HT1080 (cell line): ENCODE measurements at places on chromosomes 11 and 22. TPM values are rescaled to one million over a fixed set of nuclear protein-coding genes. Genes with fewer than 3 reads are reported as not detected.

DNA sequence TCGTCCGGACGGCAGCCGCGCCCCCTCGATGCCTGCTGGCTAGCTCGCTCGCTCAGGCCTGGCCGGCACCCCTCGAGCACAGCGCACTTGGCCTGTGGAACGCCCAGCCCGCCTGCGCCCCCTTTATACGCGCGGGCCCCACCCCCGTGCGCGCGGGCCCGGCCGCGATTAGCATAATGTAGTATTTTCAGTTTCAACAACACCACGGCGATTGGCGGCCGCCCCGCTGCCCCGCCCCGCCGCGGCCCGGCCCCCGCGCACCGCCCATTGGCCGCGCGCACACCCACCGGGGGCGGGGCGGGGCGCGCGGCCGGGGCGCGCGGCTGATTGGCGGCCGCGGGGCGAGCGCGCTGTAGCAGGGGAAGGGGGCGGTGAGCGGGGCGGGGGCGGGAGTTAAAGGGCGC is at the start of gene CDKN1C:
Gene CDKN1C, minus strand, starts transcription at position 98 of the 404 bp plus-strand sequence. CDS start 319 bp downstream, outside the sequence.
- peak; percentile 44 for DNase-seq

The ELF5 gene
- not detected in 2 replicates for total RNA-seq

DNA sequence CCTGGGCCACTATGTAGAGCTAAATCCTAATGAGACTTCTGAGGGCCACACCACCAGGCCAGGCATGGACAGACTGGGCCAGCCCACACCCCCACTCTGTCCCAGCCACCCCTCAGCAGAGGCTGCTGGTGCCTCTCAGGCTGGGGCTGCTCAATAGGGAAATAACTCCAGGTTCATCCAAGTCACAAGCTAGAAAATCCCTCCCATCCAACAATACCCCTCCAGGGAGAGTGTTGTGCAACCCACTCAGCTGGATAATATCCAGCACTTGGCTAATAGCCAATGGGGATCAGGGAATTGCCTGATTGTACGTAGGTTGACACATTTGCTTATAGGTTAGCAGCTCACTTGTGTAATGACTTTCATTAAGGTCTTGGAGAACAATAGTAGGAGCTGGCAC is 64.1 kb upstream of the WNT11 start:
- DNase-seq: no peak

The DMC1 gene
- total RNA-seq: 0.03 TPM in 1 of 2 replicates, not detected in the other

The FAM83F gene
- total RNA-seq: 0.03 TPM in 2 replicates

- DNase-seq: no peak
Observed at GRCh38 chr11:37907436-37908218, 1309.6 kb upstream of the RAG2 start.

DNA sequence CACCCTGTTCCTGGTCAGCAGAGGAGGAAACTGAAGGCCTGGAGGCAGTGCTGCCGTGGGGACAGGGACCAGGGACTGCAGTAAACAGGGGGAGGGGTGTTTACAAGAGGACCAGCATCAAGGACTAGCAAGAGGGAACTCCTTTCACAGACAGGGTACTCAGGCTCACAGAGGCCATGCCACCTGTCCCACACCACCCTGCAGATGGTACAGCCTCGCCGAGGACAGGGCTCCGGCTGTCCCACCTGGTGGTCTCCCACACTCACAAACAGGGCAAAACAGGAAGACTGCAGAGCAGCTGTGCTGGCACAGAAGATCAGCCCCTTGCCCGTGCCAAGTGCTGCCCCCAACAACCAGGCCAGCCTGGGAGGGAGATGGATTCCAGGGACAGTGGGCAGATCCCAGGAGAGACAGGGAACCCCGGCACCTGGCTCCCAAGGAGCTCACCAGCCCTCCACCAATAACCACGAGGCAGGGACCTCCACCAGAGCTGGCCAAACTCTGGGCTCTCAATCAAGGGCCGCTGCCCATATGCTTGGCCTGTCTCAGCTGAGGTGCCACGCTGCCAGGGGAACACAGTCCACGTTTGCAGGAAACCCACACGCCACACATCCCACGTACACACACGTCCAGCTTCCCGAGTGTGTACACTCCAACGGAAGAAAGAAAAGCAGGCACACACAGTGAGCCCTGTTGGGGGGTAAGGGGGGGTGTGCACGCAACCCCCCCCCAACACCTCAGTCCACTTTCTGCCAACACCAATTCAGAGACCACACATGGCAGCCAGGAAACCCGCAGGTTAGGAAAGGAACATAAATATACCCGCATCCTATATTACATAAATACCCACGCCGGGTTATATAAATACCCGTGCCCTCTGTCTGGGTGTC is 2.1 kb downstream of the CSNK1E start:
- DNase-seq: peak; percentile 46
